ENCODE measurements at places on chromosomes 7 and 10. TPM values are rescaled to one million over a fixed set of nuclear protein-coding genes. Genes with fewer than 3 reads are reported as not detected.

The ADCYAP1R1 gene
- not detected for polyA plus RNA-seq

The OR2A1 gene
- polyA plus RNA-seq = not detected

The ABCA13 gene
- polyA plus RNA-seq = 0.61 TPM

The HMX2 gene
- polyA plus RNA-seq = not detected

The RNLS gene
- polyA plus RNA-seq = 7.1 TPM

The ADIRF gene
- 157 TPM for polyA plus RNA-seq

The MICU1 gene
- polyA plus RNA-seq = 19.4 TPM

The SPRN gene
- polyA plus RNA-seq = 0.02 TPM

The PRRT4 gene
- polyA plus RNA-seq = 0.12 TPM

The AKR1E2 gene
- polyA plus RNA-seq = 1.9 TPM

The NAT16 gene
- not detected for polyA plus RNA-seq

The TDRD1 gene
- polyA plus RNA-seq = 0.33 TPM

The SERPINE1 gene
- 820 TPM for polyA plus RNA-seq
